ENCODE measurements at places on chromosomes 4 and X.

GRCh38 chr4:6688879-6689505 is 4.7 kb upstream of the S100P start:
- DNase-seq, result peak; percentile 46

- no peak for DNase-seq
These were observed 14.6 kb upstream of the SLC25A4 start for GRCh38 chr4:185128272-185129119.

- DNase-seq, result no peak
These were observed 8.6 kb upstream of the ZXDA start for GRCh38 chrX:57918750-57919436.

- no peak for DNase-seq
These were observed 35.4 kb downstream of the MID2 start for GRCh38 chrX:107861056-107861455.

DNA sequence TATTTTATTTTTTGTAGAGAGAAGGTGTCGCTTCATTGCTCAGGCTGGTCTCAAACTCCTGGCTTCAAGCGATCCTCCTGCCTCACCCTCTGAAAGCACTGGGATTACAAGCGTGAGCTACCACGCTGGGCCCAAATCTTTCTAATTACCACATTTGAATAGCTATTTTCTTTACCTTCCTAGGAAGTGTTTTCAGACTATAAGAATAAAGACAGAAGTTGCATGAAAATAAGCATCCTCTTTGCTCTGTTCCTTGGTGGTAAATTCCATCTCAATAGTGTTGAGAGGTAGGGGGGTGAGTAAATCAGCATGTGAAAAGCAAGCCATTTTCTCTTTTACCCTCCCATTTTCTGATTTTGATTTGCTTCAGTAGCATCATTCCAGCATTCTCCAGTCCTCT is 122.4 kb downstream of the LARP7 start:
- no peak for DNase-seq

GRCh38 chr4:139503622-139504166 is 49.8 kb downstream of the RAB33B start:
- no peak for DNase-seq

GRCh38 chr4:141375855-141376254 is 155.2 kb downstream of the ZNF330 start:
- DNase-seq, result no peak

DNA sequence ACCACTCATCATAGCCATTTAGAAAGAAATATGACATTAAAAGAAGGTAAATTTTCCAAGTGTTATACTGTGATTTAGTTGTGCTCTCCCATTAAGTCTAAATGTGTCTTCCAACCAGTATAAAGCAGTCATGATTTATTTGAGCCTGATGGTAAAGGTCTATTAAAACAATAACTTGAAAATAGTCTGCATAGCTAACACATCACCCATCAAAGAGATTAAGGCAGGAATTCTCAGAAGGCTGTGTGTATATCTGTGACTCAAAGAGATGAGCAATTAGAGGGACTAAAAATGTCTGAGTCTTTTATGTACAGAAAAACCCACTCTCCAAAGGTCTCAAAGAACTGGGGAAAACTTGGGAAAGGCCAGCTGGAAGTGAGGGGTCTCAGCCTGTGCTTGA is 70.3 kb upstream of the IQCM start:
- DNase-seq, result no peak

GRCh38 chr4:97577004-97577403 is 566.3 kb downstream of the STPG2 start:
- no peak for DNase-seq

GRCh38 chr4:24527371-24527770 is 57.0 kb downstream of the DHX15 start:
- no peak for DNase-seq

DNA sequence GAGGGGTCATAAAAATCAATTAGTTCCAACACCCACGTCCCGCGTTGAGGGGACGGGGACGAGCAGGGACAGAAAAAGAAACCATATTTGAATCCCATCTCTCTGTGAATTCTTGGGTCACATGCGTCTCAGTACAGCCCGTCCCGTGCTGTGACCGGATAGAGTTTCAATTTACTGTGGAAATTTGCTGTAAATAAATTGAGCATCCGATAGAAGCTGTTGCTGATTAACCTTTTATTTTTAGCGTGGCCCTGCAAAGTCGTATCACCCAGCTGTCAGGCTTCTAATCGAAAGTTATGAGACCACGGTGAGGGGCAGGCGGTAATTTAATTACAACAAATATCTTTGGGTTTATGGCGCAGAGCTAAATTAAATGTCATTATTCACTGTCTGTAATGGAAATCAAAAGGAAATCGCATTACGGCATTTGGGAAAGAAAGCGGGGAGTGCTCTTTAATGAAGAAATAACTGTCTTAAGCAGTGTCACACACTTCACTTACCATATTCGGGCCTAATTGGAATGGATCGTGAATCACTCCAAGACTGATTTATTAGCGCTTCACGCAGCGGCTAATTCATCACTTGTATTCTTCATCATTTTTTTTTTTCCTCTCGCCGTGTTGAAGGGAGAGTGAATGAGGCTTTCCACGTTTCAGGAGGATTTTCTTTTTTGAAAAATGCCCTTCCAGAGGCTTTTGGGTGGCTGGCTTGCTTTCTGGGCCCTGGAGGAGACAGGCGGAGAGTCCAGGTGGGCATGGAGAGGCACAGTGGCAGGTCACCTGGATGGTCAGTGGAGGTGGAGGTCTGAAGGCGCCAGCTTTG is 7.3 kb downstream of the SHOX start:
- no peak for DNase-seq

DNA sequence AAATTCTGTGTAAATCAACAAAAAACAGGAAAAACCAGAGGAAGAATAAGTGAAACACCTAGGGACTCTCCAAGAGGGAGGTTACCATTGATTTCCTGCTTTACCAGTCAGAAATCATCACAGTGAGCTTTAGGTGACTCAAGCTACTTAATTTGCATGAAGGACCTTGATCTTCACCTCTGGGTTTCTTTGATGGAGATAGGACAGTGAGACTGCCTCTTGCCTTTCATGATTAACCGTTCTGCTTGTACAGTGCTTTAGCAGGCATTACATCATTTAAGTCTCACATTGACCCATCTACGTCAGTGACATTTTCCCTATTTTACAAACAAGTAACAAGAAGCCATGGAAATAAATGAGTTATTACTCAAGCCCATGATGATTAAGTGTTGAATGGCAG is 3.4 kb upstream of the GK start:
- no peak for DNase-seq

DNA sequence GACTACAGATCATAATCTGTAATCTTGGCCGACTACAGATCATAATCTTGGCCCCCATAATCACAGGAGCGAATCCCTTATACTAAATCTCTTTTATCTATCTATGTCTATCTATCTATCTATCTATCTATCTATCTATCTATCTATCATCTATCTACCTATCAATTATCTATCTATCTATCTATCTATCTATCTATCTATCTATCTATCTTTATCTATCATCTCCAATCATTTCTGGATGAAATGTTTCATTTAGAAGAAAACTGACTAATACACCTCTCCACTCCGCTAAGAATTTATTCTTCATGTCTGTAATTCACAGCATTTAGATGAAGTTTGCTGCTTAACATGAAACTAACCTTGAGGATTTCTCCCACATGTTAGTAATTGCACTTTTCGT is 45.0 kb upstream of the ACSL1 start:
- no peak for DNase-seq

DNA sequence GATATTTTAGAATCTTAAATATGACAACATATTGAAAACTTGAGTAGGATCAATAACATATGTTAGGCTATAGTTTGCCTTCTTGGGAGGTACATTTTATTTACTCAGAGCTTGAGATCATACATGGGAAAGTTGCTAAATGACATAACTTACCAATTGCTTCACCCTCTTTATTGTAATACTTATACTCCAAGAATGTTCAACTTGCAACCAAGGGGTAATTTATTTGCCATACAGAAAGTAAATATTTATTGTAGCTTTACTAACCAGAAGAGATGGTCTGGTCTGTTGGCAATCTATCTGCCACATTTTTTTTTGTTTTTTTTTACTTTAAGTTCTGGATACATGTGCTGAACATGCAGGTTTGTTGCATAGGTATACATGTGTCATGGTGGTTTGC is 426.6 kb downstream of the ARHGAP24 start:
- DNase-seq, result no peak

DNA sequence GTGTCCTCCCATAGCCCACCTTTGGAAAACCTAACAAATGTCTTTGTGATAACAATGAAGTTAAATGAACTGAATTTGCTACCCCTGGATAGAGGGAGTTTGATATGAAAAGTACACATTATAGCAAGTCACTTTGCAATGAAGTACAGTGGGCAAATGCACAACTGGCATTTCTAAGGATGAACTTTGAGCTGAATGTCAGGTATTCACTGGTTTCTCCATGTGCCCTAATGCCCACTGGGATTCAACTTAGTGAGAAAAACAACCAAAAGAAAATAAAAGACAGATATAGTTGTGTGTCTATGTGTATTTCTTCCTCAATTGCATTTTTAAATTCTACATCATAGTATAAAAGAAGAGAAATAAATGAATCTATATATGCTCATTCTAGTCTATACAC is 51.0 kb downstream of the PAPSS1 start:
- no peak for DNase-seq

DNA sequence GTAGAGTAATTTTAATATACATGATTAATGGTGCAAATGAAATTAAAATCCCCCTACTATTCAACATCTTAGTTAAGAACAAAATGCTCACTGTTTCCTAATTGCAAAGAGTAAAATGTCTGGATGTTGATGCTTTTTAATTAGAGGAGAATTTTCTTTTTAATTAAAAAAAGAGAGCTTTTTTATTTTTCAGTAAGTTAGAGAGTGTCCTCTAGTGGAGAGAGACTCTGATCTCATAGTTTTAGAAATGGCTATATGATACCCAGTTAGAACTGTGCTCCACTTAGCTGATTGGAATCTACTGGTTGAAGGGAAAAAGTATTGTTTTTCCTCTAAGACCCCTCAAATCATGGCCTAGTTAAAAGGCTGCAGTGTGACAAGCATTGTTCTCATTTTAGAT is 312.0 kb upstream of the MAGEB2 start:
- no peak for DNase-seq

DNA sequence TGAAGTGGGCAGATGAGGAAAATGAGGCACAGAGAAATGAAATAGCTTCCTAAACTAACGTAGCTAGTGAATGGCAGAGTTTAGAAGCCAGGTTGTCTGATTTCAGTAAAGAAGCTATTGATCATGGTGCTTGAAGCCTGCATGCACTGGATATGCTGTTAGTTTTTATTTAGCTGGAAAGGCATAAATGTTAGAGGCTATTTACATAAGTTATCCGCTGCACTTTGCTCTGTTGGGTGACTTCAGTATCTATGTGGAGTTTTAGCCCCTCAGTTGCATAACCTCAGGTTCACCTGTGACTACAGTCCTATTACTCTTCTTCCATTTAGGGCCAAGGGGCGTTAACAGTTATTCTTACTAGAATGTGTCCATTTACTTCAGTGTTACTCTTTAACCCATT is 522.4 kb upstream of the RPS6KA3 start:
- no peak for DNase-seq

DNA sequence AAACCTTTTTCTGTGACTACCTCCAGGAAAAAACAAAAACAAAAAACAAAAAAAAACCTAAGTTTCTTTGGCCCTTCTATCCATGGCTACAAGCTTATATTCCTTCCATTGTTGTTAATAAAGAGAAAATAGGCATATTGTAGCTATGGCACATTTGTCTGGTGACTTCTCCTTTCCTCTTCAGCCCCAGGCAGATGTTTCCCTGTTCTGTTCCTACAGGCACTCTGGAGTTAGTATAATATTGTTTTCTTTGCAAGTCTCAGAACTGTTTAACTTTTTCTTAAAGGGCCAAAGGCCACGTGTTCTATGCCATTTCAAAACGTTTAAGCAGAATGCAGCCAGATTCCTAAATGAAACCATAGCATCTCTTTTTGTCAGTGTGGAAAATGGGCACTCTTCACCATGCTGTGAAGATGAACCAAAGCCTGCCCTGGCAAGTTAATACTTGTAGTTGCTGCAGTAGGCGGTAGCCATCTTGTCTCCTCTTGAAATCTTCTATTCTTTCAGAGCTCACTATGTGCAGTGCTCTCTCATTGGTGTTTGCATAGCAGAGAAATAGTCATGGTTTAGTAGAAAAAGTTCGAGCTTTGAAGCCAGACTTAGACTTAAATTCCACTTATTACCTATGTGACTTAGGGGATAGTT is 44.8 kb upstream of the MTMR1 start:
- no peak for DNase-seq

- DNase-seq, result no peak
These were observed 404.8 kb downstream of the KLHL13 start for GRCh38 chrX:117711782-117712181.

GRCh38 chrX:136710325-136710951 is 62.5 kb downstream of the CD40LG start:
- no peak for DNase-seq

- DNase-seq, result no peak
These were observed 26.9 kb upstream of the PASD1 start for GRCh38 chrX:151536571-151536970.

DNA sequence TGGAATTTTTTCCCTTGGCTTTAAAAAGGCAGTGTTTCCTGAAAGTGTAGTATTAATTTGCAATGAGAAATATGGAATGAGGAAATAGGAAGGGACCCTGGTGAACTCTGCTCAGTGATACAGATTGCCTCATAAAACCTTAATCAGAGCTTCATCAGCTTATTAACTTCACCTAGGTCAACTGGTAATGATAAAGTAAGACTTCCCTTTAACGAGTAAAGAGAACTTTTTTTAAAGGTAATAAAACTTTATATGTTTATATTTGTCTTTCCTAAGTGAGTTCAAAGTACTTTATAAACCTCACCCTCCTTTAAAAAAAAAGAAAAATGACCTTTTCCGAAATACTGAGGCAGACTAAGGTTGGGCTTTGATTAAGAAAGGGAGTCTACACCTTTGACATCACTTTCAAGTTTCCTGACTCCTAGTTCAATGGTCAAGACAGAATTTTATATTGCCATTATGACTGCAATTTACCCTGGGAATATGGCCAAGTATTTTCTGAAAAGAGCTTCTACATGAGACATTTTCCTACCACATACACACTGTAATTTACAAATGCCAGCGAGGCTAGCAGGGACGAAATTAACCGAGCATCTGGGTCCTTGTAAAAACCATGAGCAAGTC is 706.3 kb upstream of the TENM3 start:
- no peak for DNase-seq

DNA sequence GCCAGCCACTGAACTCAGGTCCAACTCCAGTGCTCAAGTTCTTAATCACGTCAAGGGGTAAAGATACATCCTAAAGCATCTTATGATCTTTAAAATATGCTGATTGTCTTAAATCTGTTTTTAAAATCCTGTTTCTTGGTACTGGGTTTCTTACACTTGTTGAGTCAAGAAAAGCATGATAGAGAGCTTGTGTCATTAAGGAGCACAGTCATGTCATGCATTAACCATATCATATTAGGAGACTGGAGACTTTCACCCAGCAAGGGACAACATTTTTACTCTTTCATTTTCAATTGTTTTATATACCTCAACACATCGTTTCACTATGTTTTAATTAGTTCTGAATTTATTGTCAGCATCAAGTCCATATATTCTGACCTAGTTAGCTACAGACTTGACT is 41.5 kb downstream of the BCLAF3 start:
- no peak for DNase-seq
